Upper lobe of left lung (tissue), 6 donors: ENCODE measurements at places on chromosomes 7 and 10. TPM values are rescaled to one million over a fixed set of nuclear protein-coding genes. Genes with fewer than 3 reads are reported as not detected.

COL13A1 gene
- total RNA-seq = 21.2 TPM

ERVW-1 gene
- total RNA-seq = not detected

TIAL1 gene
- total RNA-seq = 53.3 TPM

PDGFA gene
- 40.1 TPM for total RNA-seq

CHST15 gene
- total RNA-seq = 27.4 TPM

- H3K27ac ChIP-seq = no peak overlapping the region
- no peaks in the 10 kb centered on the region for H3K36me3 ChIP-seq
- no peak for DNase-seq
- H3K27me3 ChIP-seq = no peaks in the 10 kb centered on the region
Measured at GRCh38 chr10:13560597-13560996, 26.2 kb upstream of the PRPF18 start.

DNA sequence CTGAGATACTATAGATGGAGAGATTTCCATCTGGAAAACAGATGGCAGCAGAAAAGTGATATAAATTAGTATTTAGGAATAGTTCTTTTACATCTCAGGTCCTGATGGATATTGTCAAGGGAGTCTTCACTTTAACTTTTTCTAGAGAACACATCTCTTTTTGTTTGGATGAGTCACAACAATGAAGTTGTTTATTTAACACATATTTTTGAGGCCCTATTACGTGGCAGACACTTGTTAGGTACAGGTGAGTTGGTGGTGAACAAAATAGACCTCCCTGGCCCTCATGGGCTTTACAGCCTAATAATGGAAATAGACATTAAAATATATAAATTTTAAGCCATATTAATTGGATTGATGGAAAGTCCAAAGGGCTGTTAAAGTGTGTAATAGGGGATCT lies 168.3 kb downstream of the VTI1A start:
- H3K4me3 ChIP-seq = no peak overlapping the region
- H3K36me3 ChIP-seq = no peaks in the 10 kb centered on the region
- no peaks in the 10 kb centered on the region for H3K4me1 ChIP-seq
- no peak for DNase-seq
- H3K27me3 ChIP-seq = no peaks in the 10 kb centered on the region
- H3K27ac ChIP-seq = no peak overlapping the region

GRCh38 chr7:88942815-88943501 lies 147.4 kb upstream of the TEX47 start:
- H3K4me3 ChIP-seq = no peak overlapping the region
- no peak for DNase-seq
- no peaks in the 10 kb centered on the region for H3K36me3 ChIP-seq
- no peaks in the 10 kb centered on the region for H3K4me1 ChIP-seq
- no peak overlapping the region for H3K27ac ChIP-seq

GRCh38 chr7:113289140-113289740 lies 170.9 kb upstream of the SMIM30 start:
- H3K4me1 ChIP-seq = no peaks in the 10 kb centered on the region
- H3K27ac ChIP-seq = no peak overlapping the region
- no peaks in the 10 kb centered on the region for H3K27me3 ChIP-seq
- H3K4me3 ChIP-seq = no peak overlapping the region
- no peaks in the 10 kb centered on the region for H3K36me3 ChIP-seq
- DNase-seq = no peak

DNA sequence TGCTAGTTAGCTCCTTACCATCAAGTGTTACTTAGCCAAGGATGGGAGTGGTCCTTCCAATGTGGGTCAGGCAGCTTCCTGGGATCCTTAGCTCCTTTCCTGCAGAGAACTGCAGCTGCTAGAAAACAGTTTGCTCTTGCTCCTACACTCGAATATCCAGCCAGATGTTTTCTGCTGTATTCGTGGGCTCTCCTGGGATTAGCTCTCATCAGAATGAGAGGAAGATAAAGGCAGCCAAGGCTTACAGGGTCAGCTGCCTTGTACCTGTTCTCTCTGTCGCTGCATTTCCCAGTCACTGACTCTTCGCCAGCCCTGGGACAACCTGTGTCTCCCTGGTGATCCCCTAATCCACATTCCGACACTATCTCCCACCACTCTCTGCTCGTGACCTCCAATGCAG lies 29.0 kb downstream of the NEUROD6 start:
- no peak overlapping the region for H3K27ac ChIP-seq
- H3K36me3 ChIP-seq = no peaks in the 10 kb centered on the region
- H3K4me1 ChIP-seq = no peaks in the 10 kb centered on the region
- H3K27me3 ChIP-seq = no peaks in the 10 kb centered on the region

DNA sequence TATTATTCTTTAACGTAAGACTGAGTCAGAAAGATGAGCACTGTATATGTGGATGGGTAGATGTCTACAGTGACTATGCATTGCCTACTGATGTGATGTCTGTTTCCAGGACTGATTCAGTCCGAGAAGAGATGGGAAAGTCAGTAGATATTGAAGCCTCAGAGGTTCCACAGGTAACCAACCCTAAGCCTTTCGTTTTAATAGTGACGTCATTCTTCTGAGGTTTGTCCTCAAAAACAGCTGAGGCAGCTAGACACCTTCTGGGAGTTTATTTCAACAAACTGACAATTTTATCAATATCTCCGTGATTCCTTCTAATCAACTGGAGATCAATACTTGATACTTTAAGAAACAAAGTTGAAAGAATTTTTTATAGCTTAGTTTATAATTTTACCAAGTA lies 171.6 kb downstream of the LHFPL3 start:
- no peak overlapping the region for H3K27ac ChIP-seq
- no peaks in the 10 kb centered on the region for H3K4me1 ChIP-seq
- DNase-seq = no peak
- H3K36me3 ChIP-seq = no peaks in the 10 kb centered on the region
- no peak overlapping the region for H3K4me3 ChIP-seq

- H3K36me3 ChIP-seq = no peaks in the 10 kb centered on the region
- no peak overlapping the region for H3K27ac ChIP-seq
- H3K27me3 ChIP-seq = no peaks in the 10 kb centered on the region
- no peaks in the 10 kb centered on the region for H3K4me1 ChIP-seq
- H3K4me3 ChIP-seq = no peak overlapping the region
Measured at GRCh38 chr7:78134256-78134655, 335.7 kb downstream of the PHTF2 start.

DNA sequence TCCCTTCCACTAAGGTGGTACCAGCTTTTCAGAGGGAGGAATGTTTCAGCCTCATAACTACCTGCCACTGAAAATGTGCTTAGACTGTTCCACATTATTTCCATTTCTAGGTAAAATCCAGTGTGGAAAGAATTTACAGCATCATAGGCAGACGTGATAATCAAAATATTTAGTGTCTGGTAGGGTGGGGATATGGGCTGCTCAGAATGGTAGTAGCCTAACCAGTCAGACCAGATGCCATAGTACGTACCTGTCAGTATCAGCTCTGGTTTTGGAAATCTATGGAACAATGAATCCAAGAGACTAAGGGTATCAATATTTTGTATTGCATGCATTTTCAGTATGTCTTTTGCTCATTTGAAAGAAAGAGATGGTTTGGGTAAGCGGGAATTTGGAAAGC lies 76.8 kb upstream of the APBB1IP start:
- H3K27me3 ChIP-seq = no peaks in the 10 kb centered on the region
- DNase-seq = no peak
- H3K4me3 ChIP-seq = no peak overlapping the region
- no peaks in the 10 kb centered on the region for H3K4me1 ChIP-seq
- H3K27ac ChIP-seq = no peak overlapping the region
- H3K36me3 ChIP-seq = no peaks in the 10 kb centered on the region

DNA sequence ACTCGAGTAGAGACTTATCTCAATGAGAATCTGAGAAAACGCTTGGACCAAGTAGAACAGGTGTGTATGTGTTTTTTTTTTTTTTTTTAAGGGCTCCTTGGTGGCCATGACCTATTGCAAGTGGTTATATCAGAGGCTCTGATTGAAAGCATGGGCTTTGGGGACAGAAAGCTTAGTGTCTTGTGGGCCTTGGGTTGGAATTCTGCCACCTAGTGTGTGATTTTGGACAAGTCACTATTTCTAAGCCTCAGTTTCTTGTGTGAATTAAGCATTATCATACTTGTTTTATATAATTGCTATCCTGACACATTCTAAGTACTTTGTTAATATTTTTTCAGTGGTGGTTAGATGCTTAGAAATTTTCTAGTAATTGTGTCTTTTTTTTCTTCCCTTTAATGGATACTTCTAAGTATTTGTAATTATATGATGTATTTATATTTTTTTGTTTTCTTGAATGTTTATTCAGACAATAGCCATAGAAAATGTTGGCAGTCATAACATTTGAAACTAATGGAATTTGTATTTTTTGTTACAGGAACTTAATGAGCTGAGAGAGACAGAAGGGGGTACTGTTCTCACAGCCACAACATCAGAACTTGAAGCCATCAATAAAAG lies 33.1 kb downstream of the SMC3 start:
- DNase-seq = no peak
- H3K4me3 ChIP-seq = no peak overlapping the region
- no peaks in the 10 kb centered on the region for H3K27me3 ChIP-seq
- H3K4me1 ChIP-seq = no peaks in the 10 kb centered on the region

DNA sequence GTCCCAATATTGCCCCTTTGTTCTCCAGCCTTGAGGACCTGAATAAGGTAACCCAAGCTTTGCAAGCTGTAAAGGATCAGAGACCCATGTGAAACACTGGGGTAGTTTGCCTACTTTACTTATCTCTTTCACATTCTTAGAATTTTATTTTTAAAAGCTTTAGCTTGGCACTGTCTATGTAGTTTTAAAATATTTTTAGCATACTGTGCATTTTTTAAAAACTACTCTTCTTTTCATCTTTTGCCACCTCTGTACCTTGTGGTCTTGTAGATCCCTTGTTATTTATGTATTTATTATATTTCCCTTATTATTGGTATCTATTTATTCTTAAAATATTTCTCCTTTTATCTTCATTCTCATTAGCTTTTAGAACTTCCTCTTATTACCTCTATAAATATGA lies 12.0 kb upstream of the PTPRZ1 start:
- no peak overlapping the region for H3K27ac ChIP-seq
- H3K36me3 ChIP-seq = no peaks in the 10 kb centered on the region
- H3K4me3 ChIP-seq = no peak overlapping the region
- H3K27me3 ChIP-seq = no peaks in the 10 kb centered on the region

- H3K27ac ChIP-seq = peak overlapping the region; percentile 73
- no peaks in the 10 kb centered on the region for H3K27me3 ChIP-seq
- peaks cover 41% of the 10 kb centered on the region for H3K4me1 ChIP-seq
- H3K36me3 ChIP-seq = no peaks in the 10 kb centered on the region
- no peak overlapping the region for H3K4me3 ChIP-seq
Measured at GRCh38 chr10:4947635-4948596, 15.3 kb upstream of the AKR1C1 start.

- no peaks in the 10 kb centered on the region for H3K36me3 ChIP-seq
- no peaks in the 10 kb centered on the region for H3K27me3 ChIP-seq
- H3K27ac ChIP-seq = peak overlapping the region; percentile 94
- H3K4me1 ChIP-seq = peaks cover 9% of the 10 kb centered on the region
- no peak for DNase-seq
Measured at GRCh38 chr10:78301891-78302738, 268.5 kb downstream of the RPS24 start.

DNA sequence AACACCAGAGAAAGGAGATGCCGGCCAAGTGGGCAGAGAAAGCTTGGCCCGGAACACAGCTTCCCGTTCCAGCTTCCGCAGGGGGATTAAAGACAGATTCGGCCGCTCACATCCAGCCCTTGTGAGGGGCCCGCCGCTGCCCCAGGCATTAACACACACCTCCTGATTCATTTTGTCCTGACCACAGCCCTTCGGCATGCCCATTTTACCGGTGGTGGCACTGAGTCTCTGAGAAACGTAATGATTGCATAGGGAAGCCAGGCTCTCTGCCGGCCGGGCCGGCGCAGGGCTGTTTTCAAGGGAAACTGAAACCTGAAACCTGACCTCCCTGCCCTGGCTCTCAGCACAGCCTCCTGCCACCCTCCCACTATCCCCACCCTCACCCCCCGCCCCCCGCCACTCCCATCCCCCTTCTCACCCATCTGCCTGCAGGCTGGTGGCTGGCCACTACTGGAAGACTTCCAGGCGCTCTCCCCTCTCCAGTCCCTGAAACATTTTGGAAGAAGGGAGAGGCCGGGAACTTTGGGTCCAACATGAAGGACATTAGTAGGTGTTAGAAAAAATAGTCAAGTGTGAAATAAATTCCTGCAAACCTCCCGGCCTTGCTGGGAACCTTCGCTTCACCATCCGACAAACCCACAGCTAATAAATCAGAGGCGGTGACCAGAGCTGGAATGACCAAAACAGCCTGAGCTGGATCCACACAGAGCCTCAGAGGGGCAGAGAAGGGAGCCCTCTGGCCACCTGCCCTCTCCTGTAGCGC lies 83.5 kb upstream of the CUX1 start:
- H3K36me3 ChIP-seq = no peaks in the 10 kb centered on the region
- DNase-seq = peak; percentile 71
- H3K4me3 ChIP-seq = peak overlapping the region; percentile 51
- H3K27me3 ChIP-seq = no peaks in the 10 kb centered on the region

DNA sequence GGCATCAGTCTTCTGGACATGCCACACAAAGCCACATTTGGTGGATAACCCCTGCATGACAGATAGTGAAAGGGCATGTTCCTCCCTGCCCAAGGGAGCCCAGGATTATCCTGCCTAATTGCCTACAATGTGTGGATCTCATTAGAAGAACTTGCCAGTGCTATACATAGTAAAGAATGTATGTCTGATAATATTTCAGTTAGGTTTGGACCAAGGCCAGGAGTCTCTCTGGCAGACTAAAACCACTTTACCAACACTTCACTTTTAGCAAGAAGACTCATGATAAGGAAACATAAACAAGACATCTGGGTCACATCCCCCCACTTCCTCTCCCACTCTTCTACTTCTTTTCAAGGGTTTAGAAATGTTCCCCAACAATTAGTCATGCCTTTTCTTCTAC lies 196.7 kb downstream of the MTERF1 start:
- DNase-seq = no peak
- no peaks in the 10 kb centered on the region for H3K36me3 ChIP-seq
- no peaks in the 10 kb centered on the region for H3K27me3 ChIP-seq
- no peak overlapping the region for H3K27ac ChIP-seq
- no peak overlapping the region for H3K4me3 ChIP-seq

GRCh38 chr7:150479023-150479716 lies 28.7 kb downstream of the GIMAP8 start:
- H3K36me3 ChIP-seq = no peaks in the 10 kb centered on the region
- no peak overlapping the region for H3K4me3 ChIP-seq
- H3K4me1 ChIP-seq = peaks cover 32% of the 10 kb centered on the region
- no peak for DNase-seq
- peak overlapping the region; percentile 80 for H3K27ac ChIP-seq
- no peaks in the 10 kb centered on the region for H3K27me3 ChIP-seq

GRCh38 chr7:74271742-74272141 lies 17.5 kb upstream of the CLIP2 start:
- no peak for DNase-seq
- peak overlapping the region; percentile 79 for H3K27ac ChIP-seq
- no peak overlapping the region for H3K4me3 ChIP-seq
- H3K4me1 ChIP-seq = peaks cover 17% of the 10 kb centered on the region
- no peaks in the 10 kb centered on the region for H3K27me3 ChIP-seq
- H3K36me3 ChIP-seq = no peaks in the 10 kb centered on the region

DNA sequence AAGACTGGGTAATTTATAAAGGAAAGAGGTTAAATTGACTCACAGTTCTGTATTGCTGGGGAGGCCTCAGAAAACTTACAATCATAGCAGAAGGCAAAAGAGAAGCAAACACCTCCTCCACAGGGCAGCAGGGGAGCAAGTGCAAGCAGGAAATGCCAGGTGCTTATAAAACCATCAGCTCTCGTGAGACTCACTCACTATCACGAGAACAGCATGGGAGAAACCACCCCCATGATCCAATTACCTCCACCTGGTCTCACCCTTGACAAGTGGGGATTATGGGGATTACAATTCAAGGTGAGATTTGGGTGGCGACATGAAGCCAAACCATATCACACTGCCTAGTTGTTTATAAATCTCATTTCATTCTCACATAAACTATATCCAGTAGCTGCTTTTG lies 28.0 kb upstream of the CPN1 start:
- DNase-seq = no peak
- no peak overlapping the region for H3K27ac ChIP-seq
